ENCODE measurements at places on chromosomes 13 and 19.

GRCh38 chr13:48873587-48873986 is 102.1 kb upstream of the FNDC3A start:
- peak; percentile 60 for DNase-seq

- no peak for DNase-seq
Measured at GRCh38 chr13:34591129-34591528, 350.9 kb upstream of the NBEA start.

GRCh38 chr19:54478677-54479266 is 5.7 kb upstream of the CDC42EP5 start:
- DNase-seq = peak; percentile 35

DNA sequence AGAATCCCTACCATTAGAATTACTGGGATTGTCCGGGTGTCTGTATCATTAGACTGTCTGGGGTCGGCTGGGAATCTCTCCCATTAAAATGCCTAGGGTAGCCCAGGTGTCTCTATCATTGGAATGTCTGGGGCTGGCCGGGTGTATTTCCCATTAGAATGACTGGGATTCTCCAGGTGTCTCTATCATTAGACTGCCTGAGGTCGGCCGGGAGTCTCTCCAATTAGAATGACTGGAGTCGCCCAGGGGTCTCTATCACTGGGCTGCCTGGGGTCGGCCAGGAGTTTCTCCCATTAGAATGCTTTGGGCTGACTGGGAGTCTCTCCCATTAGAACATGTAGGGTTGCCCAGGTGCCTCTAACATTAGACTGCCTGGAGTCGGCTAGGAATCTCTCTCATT is 1560.7 kb downstream of the UQCRFS1 start:
- no peak for DNase-seq

- no peak for DNase-seq
Measured at GRCh38 chr19:42286349-42287016, 15.4 kb upstream of the PRR19 start.

DNA sequence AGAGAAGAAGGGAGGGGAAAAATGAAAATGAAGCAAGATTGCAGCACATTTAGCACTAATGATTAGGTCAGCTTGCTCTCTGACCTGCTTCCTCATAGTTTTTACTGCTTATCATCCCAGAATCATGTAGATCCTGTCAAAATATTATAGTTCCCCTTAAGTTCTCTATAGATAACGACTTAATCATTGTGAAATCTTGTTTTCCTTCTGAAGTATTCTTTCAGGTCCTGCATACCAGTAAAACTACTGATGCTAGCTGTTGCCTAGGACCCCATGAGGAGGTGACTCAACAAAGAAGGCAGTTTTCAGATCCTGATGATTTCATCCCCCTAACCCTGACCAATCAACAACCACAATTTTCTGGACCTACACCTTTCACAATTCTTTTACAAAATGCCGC is 1131.7 kb downstream of the SLITRK5 start:
- no peak for DNase-seq

- no peak for DNase-seq
Measured at GRCh38 chr13:73902296-73902695, 231.9 kb downstream of the KLF12 start.

GRCh38 chr19:35549174-35549788 is 3.9 kb downstream of the TMEM147 start:
- DNase-seq = no peak

GRCh38 chr13:20901668-20902437 is 693 bp downstream of the XPO4 start:
- no peak for DNase-seq

- DNase-seq = no peak
Measured at GRCh38 chr13:87941226-87941625, 270.1 kb downstream of the SLITRK5 start.

DNA sequence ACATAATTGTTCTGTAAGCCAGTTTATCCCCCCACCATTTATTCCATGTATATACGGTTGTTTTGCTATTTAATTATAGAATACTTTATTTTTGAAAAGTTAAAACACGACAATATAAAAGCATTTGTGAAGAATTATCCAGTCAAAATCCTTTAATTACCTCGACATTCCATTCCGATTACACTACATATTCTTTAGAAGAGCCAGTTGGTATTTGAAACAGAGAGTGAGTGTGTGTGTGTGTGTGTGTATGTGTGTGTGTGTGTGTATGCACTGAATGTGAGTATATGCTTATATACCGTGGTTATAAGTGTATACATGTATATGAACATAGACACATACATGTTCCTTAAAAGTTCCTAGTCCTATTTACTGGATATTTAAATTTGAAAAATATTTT is 87.8 kb upstream of the KLF5 start:
- DNase-seq = no peak

DNA sequence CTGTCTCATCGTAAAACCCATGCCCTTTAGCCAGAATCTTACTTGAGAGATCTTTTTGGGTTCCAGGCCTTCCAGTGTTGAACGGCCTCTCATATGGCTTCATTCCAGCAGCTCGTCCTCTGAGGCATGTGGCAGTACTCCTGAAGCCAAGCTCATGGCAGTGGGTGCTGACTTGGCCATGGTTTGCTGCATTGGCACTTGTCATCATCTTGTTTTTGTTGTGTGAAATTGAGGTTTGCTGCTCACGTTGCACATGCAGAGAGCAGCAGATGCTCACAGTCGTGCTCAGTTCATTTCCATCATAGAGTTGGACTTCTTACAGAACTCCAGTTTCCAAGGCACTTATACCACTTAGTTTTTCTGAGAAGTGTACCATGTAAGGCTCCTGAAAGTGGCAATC is 14.9 kb downstream of the TEX29 start:
- DNase-seq = no peak

GRCh38 chr13:77176350-77176749 is 149.4 kb upstream of the FBXL3 start:
- no peak for DNase-seq

DNA sequence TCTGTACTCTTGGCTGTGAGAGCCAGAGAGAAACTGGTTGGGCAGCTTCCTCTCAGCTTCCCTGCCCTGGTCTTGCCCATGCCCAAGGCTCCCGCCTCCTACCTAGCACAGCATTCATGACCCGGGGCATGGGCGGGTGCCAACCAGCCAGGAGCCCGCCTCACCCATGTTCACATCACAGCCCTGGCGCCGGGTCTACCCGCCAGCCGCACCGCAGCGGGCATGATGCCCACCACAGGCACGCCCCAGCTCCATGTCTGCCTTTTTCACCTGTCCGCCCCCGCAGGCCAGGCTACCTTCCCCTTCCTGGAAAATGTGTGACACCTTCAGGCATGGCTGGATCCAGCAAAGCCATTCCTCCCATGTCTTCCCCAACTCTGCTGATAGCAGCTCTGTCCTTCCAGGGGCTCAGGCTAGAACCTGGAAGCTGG is 42.1 kb downstream of the PTPRS start:
- no peak for DNase-seq

- no peak for DNase-seq
Measured at GRCh38 chr13:88369866-88370265, 698.7 kb downstream of the SLITRK5 start.

GRCh38 chr13:35768551-35768950 is 292.1 kb upstream of the MAB21L1 start:
- no peak for DNase-seq

DNA sequence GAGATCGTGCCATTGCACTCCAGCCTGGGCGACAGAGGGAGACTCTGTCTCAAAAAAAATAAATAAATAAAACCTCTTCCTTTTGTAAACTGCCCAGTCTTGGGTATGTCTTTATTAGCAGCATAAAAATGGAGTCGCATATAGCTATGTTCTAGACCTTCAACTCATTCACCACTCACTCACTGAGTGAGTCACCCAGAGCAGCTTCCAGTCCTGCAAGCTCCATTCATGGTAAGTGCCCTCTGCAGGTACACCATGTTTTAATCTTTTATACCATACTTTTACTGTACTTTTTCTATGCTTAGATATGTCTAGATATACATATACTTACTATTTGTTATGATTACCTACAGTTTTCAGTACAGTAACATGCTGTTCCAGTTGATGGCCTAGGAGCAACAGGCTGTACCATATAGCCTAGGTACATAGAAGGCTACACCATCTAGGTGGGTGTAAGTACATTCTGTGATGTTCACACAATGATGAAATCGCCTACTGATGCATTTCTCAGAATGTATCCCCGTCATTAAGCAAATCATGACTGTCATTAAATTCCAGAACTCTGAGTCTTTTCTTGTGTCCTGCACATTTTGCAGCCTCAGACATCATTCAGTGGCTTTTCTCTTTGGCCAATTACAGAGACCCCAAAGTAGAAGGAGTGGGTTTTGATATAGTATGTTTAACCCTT is 13.7 kb upstream of the FARP1 start:
- no peak for DNase-seq

DNA sequence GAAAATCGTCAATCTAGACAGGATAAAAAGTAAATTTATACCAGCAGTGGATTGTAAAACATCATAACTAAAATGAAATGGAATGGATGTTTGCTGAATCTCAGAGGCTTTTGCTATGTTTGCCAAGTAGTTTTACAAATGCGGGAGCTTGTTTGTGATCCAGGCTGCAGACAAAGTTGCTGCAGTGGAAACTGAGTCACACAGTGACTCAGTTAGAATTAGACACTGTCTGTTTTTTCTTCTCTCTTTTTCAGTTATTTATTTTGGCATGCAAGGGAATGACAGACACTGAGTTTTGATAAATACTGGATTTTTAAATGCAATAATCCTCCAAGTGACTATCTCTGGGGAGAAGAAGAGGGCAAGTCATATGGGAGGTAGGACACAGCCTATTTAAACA is 4.6 kb upstream of the PNMA8A start:
- DNase-seq = no peak

- no peak for DNase-seq
Measured at GRCh38 chr13:64078025-64078424, 2662.4 kb upstream of the PCDH20 start.

- no peak for DNase-seq
Measured at GRCh38 chr19:5957170-5957569, 20.8 kb downstream of the RANBP3 start.

DNA sequence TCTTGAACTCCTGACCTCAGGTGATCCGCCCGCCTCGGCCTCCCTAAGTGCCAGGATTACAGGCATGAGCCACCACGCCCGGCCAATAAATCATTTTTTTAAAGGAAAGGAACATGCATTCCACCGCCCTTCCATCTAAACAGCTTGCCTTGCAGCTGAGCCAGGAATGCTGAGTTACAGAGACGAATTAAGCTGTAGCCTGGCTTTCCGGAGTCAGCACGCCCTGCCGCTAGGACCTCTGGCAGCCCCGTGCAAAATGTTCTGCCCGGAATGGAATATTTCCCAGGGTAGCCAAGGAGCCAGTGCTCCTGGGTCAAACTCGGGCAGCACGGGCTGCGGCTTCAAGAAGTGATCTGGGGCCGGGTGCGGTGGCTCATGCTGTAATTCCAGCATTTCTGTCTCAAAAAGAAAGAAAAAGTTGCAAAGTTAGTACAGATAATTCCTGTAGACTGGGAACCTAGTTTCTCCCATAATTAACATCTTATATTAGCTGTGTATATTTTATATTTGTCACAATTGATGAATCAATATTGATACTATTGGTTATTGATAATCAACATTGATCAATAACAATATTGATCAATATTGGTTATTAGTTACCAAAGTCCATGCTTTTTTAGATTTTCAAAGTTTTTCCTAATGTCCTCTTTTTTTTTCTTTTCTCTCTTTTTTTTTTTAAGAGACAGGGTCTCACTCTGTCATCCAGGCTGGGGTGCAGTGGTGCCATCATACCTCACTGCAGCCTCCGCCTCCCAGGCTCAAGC is 19.2 kb downstream of the ATCAY start:
- DNase-seq = no peak

GRCh38 chr19:16562608-16563025 is 9.6 kb downstream of the SLC35E1 start:
- no peak for DNase-seq

DNA sequence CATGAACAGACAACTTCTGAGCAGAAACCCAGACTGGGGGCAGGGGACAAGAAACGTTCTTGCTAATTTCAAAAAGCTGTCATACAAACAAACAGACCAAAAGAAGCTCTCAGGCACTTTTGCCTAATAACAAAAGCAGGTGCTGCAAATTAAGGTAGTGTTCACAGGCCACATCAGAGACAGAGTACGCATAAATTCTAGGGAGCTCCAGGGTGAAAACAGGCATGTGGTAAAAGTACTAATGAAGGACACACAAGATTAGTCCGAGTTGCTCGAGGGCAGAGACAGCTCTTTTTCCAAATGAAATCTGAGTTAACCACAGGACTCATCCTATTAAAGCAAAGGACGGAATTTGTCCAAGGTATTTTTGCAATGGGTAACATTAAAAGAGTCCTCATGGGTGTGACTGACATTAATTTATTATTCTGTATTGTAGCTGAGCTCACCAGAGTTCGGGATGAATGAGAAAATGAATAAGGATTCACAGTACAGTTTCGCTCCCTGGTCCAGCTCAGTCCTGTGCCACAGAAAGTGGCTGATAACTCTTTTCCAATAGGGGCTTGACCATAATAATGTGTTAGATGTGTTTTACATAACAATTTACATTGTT is 197.3 kb downstream of the LHFPL6 start:
- DNase-seq = no peak

- DNase-seq = no peak
Measured at GRCh38 chr13:48749144-48749543, 95.4 kb downstream of the CYSLTR2 start.

DNA sequence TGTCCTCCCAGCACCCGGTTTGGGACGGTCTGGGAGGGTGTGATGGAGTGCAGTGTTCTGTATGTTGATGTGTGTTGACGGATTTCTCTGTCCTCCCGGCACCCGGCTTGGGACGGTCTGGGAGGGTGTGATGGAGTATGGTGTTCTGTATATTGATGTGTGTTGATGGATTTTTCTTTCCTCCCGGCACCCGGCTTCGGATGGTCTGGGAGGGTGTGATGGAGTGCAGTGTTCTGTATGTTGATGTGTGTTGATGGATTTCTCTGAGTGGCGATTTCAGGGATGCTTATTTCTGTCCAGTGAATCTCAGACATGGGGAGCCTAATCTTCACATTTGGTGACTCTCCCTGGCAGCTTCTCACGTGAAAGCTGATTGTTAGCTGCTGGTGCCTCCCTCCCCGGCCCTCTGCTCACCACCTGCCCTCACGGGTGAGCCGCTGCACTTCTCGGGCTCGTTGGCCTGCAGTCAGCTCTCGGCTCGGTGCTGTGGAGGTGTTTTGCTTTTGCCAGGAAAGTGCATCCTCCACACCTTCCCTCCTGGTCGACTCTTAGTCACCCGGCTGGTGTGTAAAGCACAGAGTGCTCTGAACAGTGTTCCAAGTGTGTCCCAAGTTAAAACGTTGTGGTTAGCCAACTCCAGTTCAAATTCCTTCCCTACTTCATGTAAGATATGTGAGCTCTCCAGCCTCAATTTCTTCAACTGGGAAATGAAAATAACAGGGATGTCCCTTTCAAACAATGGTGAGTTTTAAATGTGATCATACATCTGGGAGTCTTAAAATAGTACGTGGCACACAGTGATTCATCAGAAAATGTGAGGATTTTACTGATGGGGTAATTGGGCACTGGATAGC is 54.6 kb downstream of the ATP11A start:
- no peak for DNase-seq

GRCh38 chr13:58953638-58954037 is 1210.1 kb downstream of the DIAPH3 start:
- DNase-seq = no peak

- DNase-seq = no peak
Measured at GRCh38 chr13:96835546-96835945, 158.7 kb downstream of the OXGR1 start.

Data from iPS DF 19.7 (cell line).